ENCODE measurements at places on chromosomes 2 and 18. TPM values are rescaled to one million over a fixed set of nuclear protein-coding genes. Genes with fewer than 3 reads are reported as not detected.
A peak's percentile ranks its signal among the peaks of the same experiment; 100 is the strongest.

DNA sequence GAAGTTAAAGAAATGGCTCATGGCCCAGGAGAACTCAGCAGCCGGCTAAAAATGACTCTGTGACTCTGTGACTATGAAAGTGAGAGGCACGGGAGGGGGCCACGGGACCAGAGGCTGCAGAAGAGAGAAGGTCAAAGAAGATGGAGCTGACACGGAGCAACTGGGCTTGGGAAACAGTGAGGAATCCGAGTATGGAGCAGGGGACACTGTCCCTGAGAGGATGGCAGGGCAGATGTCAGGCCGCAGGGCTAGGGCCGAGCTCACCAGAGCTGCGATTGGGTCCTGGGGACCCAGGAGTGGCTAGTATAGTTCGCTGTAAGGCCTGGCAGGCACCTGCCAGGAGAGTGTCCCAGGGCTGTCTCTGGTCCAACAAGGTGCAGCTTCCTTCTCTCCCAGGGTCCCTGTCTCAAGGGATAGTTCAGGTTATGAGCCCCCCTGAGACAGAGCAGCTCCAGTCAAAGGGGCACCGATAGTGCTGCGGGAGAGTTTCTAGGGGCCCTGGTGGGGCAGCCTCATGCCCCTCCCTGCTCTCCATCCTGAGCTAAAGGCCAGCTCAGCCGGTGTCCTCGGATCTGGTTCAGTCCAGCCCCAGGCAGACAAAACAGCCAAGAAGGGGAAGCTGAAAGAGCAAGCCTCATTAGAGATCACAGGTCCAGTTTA lies 42.7 kb downstream of the CIB4 start:
- no peaks in the 10 kb centered on the region for H3K27me3 ChIP-seq
- peak; percentile 56 for DNase-seq
- H3K4me3 ChIP-seq = no peak overlapping the region
- H3K4me1 ChIP-seq = no peaks in the 10 kb centered on the region
- no peak overlapping the region for H3K27ac ChIP-seq
- H3K36me3 ChIP-seq = no peaks in the 10 kb centered on the region

DNA sequence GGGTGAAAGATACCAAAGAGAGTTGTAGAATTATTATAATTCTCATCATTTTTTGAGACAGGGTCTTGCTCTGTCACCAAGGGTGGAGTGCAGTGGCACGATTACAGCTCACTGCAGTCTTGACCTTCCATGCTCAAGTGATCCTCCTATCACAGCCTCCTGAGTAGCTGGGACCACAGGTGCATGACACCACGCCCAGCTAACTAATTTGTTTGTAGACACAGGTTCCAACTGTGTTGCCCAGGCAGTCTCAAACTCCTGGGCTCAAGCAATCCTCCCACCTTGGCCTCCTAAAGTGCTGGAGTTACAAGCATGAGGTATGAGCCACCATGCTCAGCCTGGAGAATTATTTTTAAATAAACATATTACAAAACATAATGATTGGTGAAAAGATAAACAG lies 92.8 kb upstream of the MSH6 start:
- no peaks in the 10 kb centered on the region for H3K36me3 ChIP-seq
- H3K4me3 ChIP-seq = no peak overlapping the region
- peaks cover 2% of the 10 kb centered on the region for H3K4me1 ChIP-seq

DNA sequence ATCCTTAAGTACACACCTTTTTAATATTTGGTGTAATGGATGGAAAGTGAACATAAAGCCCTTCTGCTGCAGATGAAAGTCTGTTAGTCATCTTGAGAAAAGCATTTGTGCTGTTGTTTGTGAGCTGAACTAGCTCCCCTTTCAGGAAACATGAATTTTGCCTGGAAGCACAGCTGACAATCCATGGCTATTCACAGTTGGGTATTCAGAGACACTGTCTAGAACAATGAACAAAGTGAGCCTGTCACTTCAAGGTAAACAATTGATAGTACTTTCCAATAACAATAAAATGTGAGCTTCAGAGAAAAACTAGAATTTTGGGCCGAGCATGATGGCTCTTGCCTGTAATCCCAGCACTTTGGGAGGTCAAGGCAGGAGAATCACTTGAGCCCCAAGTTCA lies 6.8 kb upstream of the EFHD1 start:
- H3K4me1 ChIP-seq = no peaks in the 10 kb centered on the region
- no peak for DNase-seq
- no peak overlapping the region for H3K4me3 ChIP-seq

DNA sequence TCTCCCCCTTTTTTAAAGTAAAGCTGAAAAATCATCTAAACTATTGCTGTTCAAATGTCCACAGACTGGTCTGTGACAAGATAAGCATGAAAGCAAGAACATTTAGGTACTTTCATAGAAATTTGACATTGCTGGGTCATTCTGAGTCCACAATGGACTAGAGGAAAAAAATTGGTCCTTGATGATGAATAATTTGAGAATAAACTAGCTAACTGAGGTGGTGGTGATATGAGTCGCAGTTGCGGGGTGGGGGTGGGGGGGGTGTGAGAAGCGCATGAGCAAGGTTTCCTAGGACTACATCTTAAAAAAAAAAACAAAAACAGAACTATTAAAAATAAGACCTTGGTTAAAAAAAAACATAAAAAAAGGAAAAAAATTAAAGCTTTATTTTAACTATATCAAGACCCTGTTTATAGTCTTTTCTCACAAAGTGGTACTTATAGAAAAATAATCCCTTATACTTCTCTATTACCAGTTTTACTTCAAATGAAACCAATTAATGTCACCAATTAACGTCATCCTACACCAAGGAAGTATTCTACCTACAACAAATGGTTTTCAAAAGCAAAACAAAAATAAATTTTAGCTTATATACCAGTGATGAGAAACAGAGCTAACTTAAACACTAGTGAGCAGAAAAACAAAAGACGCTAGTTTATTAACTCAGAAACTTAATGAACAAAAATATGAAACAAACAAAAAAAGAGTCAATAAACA lies 88.1 kb downstream of the ASXL2 start:
- no peak overlapping the region for H3K4me3 ChIP-seq
- H3K36me3 ChIP-seq = no peaks in the 10 kb centered on the region
- no peaks in the 10 kb centered on the region for H3K4me1 ChIP-seq
- no peak for DNase-seq
- H3K27me3 ChIP-seq = no peaks in the 10 kb centered on the region
- H3K27ac ChIP-seq = no peak overlapping the region

- H3K4me3 ChIP-seq = no peak overlapping the region
- DNase-seq = no peak
- no peak overlapping the region for H3K27ac ChIP-seq
Measured at GRCh38 chr2:62578803-62579640, 73.0 kb upstream of the TMEM17 start.

GRCh38 chr18:48928787-48929186 lies 22.0 kb downstream of the SMAD7 start:
- H3K36me3 ChIP-seq = peaks cover 2% of the 10 kb centered on the region
- H3K27me3 ChIP-seq = no peaks in the 10 kb centered on the region
- DNase-seq = peak; percentile 72
- H3K27ac ChIP-seq = peak overlapping the region; percentile 22
- peaks cover 63% of the 10 kb centered on the region for H3K4me1 ChIP-seq
- no peak overlapping the region for H3K4me3 ChIP-seq

- H3K27me3 ChIP-seq = no peaks in the 10 kb centered on the region
- H3K36me3 ChIP-seq = no peaks in the 10 kb centered on the region
- peak overlapping the region; percentile 84 for H3K4me3 ChIP-seq
- DNase-seq = no peak
- peaks cover 14% of the 10 kb centered on the region for H3K4me1 ChIP-seq
Measured at GRCh38 chr18:47175283-47175897, 774 bp downstream of the IER3IP1 start.

The NBAS gene
- total RNA-seq = 61.3 TPM

The HOXD8 gene
- total RNA-seq = 1.2 TPM

The ERBB4 gene
- total RNA-seq = 16.8 TPM

The ITPRIPL1 gene
- total RNA-seq = 2.2 TPM

Measured in lung (tissue), 17 donors.